ENCODE measurements at places on chromosomes 16 and 17.

DNA sequence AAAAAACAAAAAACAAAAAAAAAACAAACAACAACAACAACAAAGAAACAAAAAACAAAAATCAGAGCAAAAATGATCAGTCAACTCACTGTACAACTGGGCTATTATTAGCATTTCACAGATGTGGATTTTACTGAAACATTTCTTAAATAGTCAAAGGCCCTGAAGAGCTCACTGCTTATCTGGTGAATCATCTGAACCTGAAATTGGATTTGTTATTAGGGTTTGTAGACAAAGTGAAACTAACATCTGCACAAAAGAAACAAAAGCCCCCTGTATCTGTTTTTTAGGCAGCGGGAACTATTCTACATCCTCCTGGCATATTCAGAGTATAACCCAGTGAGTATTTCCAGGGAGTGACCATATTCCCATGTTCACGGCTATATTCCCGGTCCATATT, 32.6 kb upstream of the KSR1 start:
- DNase-seq = no peak

GRCh38 chr17:33142705-33143299, 150.3 kb downstream of the ASIC2 start:
- DNase-seq = no peak

- no peak for DNase-seq
Measured at GRCh38 chr17:80922580-80923160, 69.0 kb upstream of the CHMP6 start.

DNA sequence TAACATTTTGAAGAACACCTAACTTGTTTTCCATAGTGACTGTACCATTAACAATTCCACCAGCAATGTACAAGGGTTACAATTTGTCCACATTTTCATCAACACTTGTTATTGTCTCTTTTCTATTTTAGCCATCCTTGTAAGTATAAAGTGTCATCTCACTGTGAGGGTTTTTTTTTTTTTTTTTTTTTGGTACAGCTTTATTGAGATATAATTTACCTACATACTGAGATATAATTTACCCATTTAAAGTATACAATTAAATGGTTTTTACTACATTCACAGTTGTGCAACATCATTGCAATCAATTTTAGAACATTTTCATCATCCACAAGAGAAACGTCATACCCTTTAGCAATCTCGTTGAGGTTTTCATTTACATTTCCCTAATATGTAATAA, 17.9 kb upstream of the TMIGD1 start:
- no peak for DNase-seq

- DNase-seq = peak; percentile 49
Measured at GRCh38 chr16:80527297-80527696, 13.5 kb upstream of the DYNLRB2 start.

GRCh38 chr16:56649271-56649670, 2.4 kb upstream of the MT1B start:
- no peak for DNase-seq

DNA sequence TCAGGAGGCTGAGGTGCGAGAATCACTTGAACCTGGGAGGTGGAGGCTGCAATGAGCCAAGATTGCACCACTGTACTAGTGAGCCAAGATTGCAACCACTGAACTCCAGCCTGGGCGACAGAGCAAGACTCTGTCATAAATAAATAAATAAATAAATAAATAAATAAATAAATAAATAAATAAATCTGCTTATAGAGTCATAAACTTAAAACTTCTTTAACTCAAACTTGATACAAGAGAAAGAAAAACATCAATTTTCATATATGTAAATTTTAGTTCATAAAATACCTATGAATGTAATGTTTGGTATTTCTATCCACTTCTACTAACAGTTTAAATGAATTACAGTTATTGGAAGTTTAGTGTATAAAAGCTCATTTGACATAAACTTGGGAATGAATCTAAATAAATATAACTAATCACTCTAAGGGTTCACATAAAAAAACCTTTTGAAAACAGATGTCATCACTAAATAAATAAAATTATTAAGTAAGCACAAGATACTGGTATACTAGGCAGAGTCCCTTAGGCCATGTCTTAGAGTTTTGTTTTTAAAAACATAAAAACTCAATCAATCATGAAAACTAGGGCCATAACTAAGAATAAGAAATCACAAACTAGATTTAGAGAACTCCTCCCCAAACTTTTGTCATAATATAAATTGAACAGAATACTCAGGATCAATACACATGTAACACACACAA, 54.1 kb downstream of the SMURF2 start:
- no peak for DNase-seq

DNA sequence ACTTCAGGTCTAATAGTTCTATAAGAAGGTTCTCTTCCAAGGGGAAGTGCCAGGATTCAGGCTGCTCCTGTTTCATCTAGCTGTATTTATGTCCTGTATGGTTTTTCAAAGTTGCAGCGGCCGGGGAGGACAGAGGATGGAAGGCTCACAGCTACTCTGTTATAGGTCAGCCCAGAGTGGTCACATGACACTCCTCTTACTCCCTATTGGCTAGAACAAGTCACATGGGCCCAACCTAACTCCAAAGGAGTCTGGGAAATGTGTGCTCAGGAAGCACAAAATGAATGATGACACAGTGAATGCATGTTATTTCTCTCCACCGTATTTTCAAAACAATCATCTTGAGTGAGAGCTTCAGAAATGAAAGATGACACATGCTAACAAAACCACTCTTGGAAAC, 645.1 kb upstream of the RBFOX1 start:
- no peak for DNase-seq

DNA sequence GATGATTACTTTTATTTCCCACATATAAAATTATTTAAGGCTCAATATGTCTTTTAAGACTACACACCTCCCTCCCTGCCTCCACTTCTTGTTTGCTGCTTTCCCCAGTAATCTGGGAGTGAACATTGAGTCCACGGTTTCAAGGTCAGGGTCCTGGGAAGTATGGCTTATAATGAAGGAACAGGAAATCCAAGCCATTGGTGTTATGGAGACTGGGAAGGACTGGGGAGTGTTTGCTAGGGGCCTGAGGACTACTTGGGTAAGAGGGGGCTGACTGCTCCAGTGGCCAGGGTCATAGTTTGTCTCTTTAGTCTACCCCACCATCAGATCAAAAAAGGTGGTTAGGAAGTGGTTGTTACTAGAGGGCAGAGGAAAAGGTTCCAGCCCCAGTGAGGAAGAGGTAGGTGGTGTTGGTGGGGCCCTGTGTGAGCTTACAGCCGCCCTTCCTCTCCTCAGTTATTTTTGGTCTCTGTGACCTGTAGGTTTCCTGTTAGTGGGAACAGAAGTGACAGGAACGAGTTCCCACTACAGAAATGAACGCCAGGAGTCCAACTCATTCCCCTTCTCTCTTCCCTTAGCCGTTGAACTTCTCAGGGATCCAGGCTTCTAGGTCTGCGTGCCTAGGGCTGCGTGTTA, 742 bp upstream of the SLC16A13 start:
- peak; percentile 75 for DNase-seq

- DNase-seq = peak; percentile 12
Measured at GRCh38 chr17:77343031-77343800, 202.4 kb downstream of the SEC14L1 start.

GRCh38 chr17:31089471-31089870, 5.3 kb upstream of the NF1 start:
- DNase-seq = no peak

GRCh38 chr17:67477687-67478086, 100.6 kb downstream of the PITPNC1 start:
- peak; percentile 53 for DNase-seq

GRCh38 chr17:2157675-2158395, 102.9 kb downstream of the HIC1 start:
- no peak for DNase-seq

- DNase-seq = no peak
Measured at GRCh38 chr17:39834017-39834416, 30.1 kb downstream of the IKZF3 start.

DNA sequence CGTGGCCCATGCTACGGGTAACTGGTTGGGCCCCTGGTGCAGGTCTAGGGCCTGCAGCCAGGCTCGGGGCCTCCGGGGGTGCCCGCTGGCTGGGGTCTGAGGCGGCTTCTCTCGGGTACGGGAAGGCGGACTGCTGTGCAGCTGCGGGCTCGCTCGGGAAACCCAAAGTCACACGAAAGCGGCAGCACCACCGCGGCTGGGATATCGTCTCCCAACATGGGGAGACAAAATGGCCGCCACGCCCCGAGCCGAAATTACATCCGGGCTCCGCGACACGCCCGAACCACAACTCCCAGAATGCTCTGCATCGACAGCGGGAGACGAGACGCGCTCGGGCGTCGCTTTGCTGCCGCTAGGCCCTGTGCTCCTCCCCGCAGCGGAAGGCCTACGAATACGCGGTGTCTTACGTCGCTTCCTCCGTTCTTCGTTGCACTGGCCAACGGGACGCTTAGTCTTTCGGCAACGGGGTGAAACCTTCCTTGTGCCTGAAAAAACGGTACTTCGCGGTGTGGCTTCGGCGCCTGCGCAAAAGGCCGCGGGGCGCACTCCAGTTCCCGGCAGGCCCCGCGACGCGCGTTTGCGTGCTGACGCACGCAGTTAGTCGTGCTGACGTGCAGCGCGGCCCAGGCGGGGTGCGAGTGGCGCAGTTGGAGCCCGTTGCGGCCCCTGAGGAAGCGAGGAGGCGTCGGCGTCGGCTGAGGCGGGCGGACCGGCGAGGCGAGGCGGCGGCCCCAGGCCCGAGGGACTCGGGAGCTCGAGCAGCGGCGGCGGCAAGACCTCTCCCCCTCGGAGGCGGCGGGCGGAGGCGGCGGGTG, at the start of gene SRRM2:
Gene SRRM2 (plus strand): TSS at position 604 of the 815 bp plus-strand sequence. CDS start 3,727 bp downstream, outside the sequence.
- DNase-seq = peak; percentile 96

GRCh38 chr17:43877451-43878155, 29.7 kb downstream of the MPP2 start:
- DNase-seq = no peak

DNA sequence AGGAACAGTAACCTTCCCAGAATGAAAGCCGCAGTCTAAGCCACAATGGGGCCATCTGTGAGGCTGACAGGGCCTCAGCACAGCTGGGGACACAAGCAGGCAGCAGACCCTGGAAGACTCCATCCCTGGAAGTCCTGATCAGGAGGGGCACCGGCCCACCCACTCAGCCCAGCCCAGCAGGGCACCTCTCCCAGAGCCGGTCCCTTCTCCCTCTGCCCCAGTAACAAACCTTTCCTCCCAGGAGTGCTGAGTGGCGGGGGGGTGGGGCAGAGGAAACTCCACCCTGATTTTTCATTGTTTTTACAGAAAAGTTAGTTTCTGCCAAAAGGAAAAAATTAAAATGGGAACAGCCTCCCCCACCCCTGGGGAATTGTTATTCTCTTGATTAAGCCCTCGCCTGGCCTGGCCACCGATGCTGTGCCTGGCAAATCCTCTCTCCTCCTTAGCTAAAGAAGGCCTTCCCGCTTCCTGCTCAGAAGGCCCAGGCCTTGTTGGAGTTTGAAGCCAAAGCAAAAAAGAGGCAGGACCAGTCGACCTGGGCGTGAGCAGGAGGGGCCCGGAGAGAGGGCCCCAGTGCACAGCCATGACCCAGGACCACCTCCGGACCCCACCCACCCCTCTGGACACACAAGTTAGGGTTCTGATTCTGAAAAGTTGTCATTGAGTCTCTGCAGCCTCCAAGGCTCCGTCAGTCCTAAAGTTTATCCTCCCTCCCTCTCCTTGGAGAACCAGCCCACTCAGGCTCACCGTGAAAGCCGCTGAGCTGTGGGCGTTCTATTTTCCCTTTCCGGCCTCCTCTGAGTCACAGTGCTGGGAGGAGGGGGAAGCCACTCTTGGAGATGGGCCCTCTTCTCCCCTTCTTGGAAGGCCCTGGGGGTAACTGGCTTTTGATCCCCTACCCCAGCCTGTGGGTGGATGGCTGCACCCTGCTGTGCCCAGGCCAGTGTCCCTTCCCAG, 128.4 kb upstream of the TNRC6C start:
- DNase-seq = no peak

DNA sequence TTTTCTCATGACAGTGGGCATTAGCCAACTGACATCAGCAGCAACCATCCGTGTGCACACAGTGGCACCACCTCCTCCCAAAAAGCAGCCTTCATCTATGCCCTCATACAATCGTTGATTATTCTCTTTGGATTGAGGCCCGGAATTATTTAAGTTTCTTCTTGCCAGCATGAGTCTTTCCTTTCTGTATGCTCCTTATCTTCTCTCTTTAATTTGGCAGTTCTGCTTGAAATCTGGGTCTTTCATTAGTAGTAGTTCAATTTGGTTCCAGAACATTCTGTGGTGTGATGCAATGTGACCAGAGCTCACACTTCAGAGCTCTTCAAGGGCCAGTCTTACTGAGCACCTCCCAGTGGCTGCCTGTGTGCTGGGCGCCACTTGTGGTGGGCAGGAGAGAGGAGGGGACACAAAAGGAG, 52.2 kb upstream of the STH start:
- DNase-seq = no peak

DNA sequence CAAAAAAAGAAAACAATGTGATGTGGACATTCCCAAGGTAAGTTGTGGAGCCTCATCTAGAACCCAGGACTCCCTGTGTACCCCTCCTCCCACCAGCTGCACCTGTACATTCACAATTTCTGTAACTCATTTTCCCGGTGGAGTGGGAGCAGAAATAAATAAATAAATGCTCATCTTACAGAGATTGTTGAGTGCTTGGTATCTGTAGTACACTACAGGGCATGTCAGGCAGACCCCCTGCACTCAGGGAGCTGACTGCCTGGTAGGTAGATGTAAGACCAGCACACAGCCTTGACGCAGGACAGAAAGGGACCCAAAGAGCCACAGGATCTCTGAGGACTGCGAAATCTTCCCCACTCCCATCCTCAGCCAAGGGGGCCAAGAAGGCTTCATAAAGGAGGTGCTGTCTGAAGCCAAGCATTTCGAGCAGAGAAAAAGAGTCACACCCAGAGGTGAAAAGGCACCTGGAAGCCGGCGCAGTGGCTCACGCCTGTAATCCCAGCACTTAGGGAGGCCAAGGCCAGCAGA, 6.5 kb downstream of the EIF1 start:
- DNase-seq = no peak

GRCh38 chr17:15492791-15493692, 25.6 kb upstream of the CDRT4 start:
- no peak for DNase-seq

DNA sequence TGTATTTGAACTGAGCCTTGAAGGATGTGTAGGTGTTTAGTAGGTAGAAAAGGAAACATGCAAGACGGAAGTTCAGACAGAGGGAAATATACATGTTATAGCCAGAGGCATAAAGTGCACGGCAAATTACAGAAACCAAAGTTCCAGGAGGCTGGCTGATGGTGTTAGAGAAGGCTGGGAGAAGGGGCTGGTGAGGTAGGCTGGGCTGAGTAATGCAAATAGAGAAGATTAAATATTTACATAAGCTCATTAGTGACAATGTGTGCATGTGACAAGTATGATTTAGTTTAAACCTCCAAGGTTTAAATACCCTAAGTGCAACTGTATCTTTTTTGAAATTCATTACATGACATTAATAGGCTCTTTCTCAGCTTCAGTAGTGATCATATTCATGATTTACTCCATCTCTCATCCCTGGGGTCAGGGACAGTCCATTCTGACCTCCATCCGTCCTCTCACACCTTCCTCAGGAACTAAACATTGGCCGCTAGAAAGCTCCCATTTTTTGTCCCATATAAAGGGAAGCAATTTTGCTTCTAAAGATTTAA, 399.8 kb upstream of the SALL1 start:
- no peak for DNase-seq

- DNase-seq = no peak
Measured at GRCh38 chr16:89335803-89336485, 118.4 kb downstream of the ZNF778 start.

Measured in CD4-positive, alpha-beta T cell treated with Interleukin-21 for 1 hour (primary cell).